Endodermal cell (in vitro differentiated cells): ENCODE measurements at places on chromosomes 5 and 9. TPM values are rescaled to one million over a fixed set of nuclear protein-coding genes. Genes with fewer than 3 reads are reported as not detected.

KIF24 gene
- 6.4 and 7.7 TPM in 2 replicates for total RNA-seq

GRCh38 chr9:133348718-133349573, 928 bp downstream of the RPL7A start:
- H3K36me3 ChIP-seq = peaks cover 71% of the 10 kb centered on the region
- no peak for DNase-seq
- H3K27ac ChIP-seq = peak overlapping the region; percentile 95
- no peaks in the 10 kb centered on the region for H3K4me1 ChIP-seq
- H3K4me3 ChIP-seq = peak overlapping the region; percentile 83

GRCh38 chr5:81963544-81963943, 8.3 kb upstream of the ATG10 start:
- no peaks in the 10 kb centered on the region for H3K4me1 ChIP-seq
- no peak overlapping the region for H3K4me3 ChIP-seq
- H3K27me3 ChIP-seq = no peaks in the 10 kb centered on the region
- no peaks in the 10 kb centered on the region for H3K36me3 ChIP-seq
- no peak overlapping the region for H3K27ac ChIP-seq

ASS1 gene
- total RNA-seq = 30.9 and 37.4 TPM in 2 replicates

DNA sequence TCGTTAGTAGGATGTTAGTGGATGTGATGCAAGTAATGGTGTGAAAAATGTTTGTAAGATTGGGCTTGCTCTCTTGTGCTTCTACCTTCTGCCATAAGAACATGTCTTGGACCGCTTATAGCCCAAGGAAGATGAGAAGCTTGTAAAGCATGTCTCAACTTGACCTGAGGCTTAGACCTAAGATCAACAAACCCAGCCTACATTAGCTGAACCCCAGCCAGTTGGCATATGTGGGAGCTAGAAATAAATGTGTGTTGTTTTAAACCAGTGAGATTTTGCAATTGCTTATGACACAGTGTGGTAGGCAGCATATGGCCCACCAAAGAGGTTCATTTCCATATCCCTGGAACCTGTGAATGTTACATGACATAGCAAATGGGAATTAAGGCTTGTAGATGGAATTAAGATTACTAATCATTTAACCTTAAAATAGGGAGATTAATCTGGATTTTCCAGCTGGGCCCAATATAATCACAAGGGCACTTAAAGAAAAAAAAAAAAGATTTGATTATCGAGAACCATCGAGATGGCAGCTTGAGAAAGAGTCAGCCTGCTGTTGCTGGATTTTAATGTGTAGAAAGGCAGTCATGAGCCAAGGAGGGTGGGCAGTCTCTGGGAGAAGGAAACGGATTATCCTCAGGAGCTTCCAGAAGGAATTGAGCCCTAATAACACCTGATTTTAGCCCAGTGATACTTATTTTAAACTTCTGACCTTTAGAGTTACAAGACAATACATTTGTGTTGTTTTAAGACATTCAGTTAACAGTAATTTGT, 27.3 kb upstream of the EDIL3 start:
- H3K4me1 ChIP-seq = no peaks in the 10 kb centered on the region
- DNase-seq = no peak
- H3K27ac ChIP-seq = no peak overlapping the region
- no peaks in the 10 kb centered on the region for H3K27me3 ChIP-seq
- H3K36me3 ChIP-seq = no peaks in the 10 kb centered on the region

GRCh38 chr9:6106711-6107339, 91.4 kb upstream of the RANBP6 start:
- H3K36me3 ChIP-seq = no peaks in the 10 kb centered on the region
- no peak overlapping the region for H3K27ac ChIP-seq
- H3K4me1 ChIP-seq = peaks cover 7% of the 10 kb centered on the region
- DNase-seq = peak; percentile 73

GRCh38 chr9:4327504-4328191, 27.8 kb upstream of the GLIS3 start:
- no peaks in the 10 kb centered on the region for H3K27me3 ChIP-seq
- no peak overlapping the region for H3K27ac ChIP-seq
- no peaks in the 10 kb centered on the region for H3K36me3 ChIP-seq
- H3K4me3 ChIP-seq = no peak overlapping the region
